Fibroblast of the conjunctiva (primary cell): ENCODE measurements at places on chromosomes 3 and 15.

GRCh38 chr15:97146929-97147870, 813.3 kb upstream of the ARRDC4 start:
- no peak for DNase-seq

DNA sequence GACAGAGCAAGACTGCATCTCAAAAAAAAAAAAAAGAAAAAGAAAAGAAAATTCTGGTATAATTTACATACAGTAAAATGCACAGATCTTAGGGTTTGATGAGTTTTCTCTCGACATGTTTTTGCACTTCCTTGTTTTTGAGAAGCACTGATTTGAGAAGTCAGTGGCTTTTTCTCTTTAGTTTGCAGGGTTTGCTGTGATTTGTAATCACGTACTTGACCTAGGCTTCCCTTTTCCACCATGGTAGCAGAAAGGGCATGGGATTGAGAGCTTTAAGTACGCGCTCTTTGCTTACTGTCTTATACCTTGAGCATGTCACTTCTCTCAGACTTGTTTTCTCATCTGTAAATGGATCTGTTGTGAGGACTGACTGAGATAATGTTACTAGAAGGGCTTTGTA, 4.1 kb downstream of the VHL start:
- no peak for DNase-seq

- DNase-seq: no peak
Measured at GRCh38 chr3:139044366-139045210, at the start of gene PRR23C. PRR23C (minus strand) TSS chr3:139044892; CDS start chr3:139044620, 272 bp downstream.

GRCh38 chr15:35834866-35835265, 288.9 kb upstream of the DPH6 start:
- no peak for DNase-seq

GRCh38 chr15:65289261-65289854, 2.7 kb upstream of the PARP16 start:
- no peak for DNase-seq

GRCh38 chr15:95470529-95470928, 860.0 kb upstream of the NR2F2 start:
- DNase-seq: no peak

DNA sequence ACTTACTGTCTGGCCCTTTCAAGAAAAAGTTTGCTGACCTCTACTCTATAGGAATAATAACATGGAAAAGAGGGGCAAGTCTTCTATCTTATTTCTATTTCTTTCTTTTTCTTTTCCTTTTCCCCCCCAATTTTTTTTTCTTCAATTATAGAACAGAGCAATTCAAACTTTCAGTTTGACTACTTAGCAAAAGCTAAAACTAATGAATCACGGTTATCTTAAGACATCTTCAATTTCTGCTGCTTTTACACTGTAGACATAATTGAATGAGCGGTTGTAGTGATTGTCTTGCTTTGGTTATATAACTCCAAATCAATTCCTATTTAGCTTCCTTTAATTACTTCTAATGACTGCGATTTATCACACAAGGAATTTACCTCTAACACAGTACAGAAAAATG, 74.3 kb upstream of the P2RY1 start:
- no peak for DNase-seq

- no peak for DNase-seq
Measured at GRCh38 chr15:25689592-25689991, 173.5 kb downstream of the ATP10A start.

GRCh38 chr15:87608238-87609028, 648.1 kb downstream of the NTRK3 start:
- DNase-seq: no peak

DNA sequence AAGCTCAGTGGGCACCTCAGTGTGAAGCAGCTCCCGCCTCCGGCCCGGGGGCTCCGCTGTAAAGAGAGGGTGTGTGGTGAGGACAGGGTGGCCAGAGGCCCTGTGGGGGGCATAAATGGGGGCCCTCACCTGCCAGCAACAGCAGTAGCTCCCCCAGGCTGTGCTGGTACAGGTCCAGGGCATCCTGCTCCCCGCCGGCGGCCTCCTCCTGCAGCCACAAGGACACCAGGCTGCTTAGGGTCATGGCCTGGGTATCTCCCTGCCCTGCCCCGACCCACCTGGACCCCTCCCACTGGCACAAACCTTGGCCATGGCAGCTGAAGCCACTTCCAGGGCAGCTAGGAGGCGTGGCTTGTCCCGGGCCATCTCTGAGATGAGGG, 4.8 kb downstream of the ULK3 start:
- no peak for DNase-seq

- DNase-seq: no peak
Measured at GRCh38 chr3:116667791-116668190, 41.8 kb upstream of the TUSC7 start.
